Esophagus squamous epithelium (tissue), 5 donors: ENCODE measurements at places on chromosomes 3 and 15.

- no peak for DNase-seq
Measured at GRCh38 chr3:152832046-152832445, 2.9 kb upstream of the P2RY1 start.

- no peak for DNase-seq
Measured at GRCh38 chr15:64024172-64025050, 21.9 kb downstream of the DAPK2 start.

DNA sequence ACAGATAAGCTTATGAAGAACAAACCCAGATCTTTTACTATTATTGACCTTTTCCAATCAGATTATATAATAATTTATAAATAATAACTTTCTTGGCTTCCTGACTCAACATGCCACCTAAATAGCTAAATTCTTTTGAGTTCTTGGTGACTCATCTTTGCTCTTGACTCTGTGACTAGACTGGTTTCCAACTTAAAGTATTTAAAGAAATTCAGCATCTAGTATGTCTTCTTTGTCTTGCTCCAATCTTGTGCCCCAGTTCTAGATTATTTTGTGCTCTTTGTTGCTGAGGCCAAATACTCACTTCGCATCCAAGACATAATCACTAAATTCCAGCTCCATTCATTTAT lies 483.2 kb upstream of the TBL1XR1 start:
- DNase-seq = no peak

DNA sequence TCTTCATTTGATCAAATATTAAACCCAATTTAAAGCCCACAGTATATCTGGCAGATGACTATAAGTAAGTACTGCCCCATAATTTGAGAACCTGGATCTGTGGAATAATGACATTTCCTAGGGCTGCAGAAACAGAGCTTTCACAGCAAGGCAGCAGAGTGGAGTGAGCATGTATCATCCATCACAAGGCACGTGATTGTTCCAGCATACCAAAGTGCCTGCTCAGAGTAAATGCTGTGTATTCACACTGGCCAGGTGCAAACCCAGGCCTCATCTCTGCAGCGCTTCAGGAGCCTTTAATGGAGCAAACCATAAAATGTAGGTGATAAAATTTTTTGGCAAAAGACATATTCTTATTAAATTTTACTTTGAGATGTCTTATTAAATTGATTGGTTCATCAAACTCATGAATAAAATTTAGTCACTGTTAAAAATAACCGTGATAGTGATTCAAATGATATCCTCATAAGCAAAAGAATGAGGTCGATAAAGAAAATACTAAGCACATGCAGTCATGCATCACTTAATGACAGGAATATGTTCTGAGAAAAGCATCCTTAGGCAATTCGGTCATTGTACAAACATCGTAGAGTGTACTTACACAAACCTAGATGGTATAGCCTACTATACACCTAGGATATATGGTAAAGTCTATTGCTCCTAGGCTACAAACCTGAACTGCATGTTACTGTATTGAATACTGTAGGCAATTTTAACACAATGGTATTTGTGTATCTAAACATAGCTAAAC lies 99.3 kb upstream of the SLC24A5 start:
- DNase-seq = no peak
